ENCODE measurements at places on chromosomes 5 and 9. TPM values are rescaled to one million over a fixed set of nuclear protein-coding genes. Genes with fewer than 3 reads are reported as not detected.

The IFNK gene
- not detected for polyA plus RNA-seq

The FAM174A gene
- polyA plus RNA-seq = 20.2 TPM

The CTXN3 gene
- polyA plus RNA-seq = 3.0 TPM

The ZER1 gene
- 96.5 TPM for polyA plus RNA-seq
